Anterior cingulate cortex (tissue), 58 donors: ENCODE measurements at places on chromosomes 11 and 22.

DNA sequence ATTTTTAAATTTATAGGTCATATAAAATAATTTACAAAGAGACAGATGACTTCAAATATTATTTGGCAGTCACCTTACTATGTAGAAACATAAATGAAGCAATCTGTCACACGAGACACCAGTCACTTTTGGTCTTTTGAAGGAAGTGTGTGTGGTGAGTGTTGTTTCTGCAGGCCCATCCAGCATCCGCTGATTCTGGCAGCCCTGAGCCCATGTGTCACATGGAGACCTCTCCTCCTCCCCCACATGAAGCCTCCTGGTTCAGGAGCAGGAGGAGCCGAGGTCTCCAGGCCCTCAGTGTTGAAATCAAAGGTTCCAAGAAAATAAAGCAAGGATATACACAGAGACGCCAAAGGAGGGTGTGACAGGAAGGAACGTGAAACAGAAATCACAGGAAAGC is 60.1 kb downstream of the ARFGAP3 start:
- no peak for DNase-seq

DNA sequence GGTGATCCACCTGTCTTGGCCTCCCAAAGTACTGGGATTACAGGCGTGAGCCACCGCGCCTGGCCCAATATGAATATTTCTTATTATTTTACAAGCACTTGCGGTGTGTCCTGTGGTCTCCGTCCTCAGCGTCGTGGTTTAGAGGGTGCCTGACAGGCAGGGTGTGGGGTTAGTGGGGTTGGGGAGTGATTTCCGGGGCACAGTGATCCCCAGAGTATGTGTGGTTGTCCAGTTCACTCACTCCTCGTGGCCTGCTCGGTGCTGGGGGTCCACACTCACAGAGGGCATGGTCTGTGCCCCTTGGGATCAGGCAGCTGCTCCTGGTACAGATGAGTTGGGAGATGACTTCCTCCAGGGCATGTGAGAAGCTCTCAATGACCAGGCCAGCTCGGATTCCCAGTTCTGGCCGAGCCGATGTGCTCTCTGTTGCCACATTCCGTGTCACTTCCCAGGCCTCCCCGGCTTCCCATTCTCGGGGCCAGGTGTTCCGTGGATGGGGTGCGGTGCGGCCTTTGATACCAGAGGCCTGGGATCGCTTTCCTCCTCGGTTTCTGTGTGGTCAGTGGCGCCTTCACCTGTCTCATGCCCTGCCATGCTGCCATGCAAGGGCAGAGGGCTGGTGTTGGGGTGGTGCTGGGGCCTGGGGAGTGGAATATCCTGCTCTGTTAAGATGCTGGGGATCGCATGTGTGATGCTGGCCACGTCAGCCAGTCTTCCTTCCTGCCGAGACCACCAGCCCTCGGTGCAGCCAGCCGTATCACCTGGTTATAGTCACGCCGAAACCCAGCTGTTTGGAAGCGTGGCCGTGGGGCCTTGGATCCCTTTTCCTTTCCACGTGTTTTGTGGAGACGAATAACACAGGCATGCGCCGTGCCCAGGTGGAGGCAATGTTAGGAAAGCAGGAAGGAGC is 39.6 kb downstream of the PARVB start:
- DNase-seq, result no peak

GRCh38 chr22:45966320-45966894 is 10.6 kb downstream of the WNT7B start:
- no peak for DNase-seq

DNA sequence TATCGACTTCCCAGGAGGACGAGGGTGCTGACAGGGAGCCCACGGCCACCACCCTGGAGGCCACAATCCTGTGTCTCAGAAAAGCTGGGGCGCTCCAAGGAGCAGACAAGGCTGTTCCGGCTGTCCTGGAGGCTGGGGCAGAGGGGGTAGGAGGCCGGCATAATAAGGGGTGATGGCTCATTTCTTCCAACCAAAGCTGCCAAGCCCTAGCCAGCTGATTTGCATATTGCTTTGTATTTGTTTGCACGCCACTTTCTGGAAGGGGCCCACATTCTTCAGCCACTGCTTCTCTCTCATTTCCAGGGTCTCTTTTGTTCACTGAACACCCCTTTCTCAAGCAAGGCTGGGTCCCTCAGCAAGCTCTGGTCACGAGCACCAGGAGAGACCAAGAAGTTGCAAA is 4.7 kb downstream of the PDE2A start:
- no peak for DNase-seq

GRCh38 chr11:101584655-101585054 is 848 bp upstream of the TRPC6 start:
- no peak for DNase-seq

DNA sequence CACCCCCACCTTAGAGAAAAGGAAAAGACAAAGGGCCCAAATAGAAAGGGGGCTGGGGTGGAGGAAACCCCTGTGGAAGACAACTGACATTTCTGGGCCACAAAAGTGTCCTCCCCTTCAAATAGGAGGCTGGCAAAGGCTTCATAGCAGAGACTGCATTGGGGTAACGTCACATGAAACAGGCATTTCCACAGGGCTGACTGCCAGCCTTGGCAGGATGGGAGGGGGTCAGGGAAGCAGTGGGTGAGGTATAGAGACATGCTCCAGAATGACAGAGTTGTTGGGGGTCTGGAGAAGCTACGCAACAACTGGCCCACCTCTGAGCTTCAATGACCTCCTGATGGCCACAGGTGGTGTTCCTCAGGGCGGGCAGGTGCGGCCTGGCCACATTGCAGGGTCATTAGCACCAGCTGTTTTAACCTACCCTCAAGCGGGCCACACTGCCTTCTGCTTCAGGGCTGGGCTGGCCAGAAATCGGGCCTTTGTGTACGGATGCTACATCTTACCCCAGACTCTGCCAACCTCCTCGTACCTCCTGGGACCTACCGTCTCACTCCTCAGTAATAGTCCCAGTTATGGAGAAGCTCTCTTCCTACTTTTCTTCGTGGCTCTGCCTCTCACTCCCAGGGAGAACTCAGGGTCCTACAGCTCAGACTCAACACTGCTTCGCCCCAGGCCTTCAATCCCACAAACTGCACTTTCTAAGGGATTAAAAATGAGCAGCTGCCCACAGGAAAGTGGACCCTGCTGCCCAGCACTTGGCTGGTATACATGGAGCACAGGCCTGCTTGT is 160.0 kb upstream of the NCAM1 start:
- DNase-seq, result no peak

- DNase-seq, result no peak
Observed at GRCh38 chr11:7572001-7572712, 58.4 kb downstream of the PPFIBP2 start.
